ENCODE measurements at places on chromosomes 11 and 22.

DNA sequence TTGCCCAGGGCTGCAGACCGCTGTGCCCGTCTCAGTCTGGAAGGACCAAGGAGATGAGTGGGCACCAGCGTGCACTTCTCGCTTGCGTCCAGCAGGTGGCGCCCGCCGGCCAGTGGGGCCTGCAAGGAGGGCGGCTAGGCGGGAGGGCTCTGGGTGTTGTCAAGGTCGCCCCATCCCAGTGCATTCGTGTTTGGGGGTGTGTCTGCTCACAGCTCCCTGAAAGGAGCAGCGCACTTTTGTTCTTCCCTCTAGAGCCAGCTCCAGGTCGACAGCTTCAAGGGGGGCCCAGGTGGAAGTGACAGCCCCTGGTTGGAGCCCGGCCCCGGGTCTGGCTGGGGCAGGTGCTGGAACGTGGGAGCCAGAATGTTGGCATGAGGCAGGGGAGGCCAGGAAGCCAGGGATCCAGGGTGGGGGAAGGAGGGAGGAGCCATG lies 23.4 kb upstream of the MPPED1 start:
- peak; percentile 50 for DNase-seq

DNA sequence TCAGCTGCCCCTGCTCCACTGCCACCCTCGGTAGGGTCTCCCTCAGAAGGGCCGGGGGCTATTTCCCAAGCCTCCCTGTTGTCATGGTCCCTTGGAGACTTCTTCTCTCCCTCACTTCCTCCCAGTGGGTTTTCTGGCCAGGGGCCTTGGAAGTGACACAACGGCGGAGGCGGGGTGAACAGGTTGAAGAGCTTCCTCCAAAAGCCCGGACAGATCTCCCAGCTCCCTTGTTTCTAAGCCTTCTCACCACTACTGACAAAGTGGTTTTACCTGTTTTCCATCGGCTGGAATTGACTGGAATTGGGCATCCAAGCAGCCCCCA lies 14.5 kb downstream of the MYH9 start:
- DNase-seq: no peak

DNA sequence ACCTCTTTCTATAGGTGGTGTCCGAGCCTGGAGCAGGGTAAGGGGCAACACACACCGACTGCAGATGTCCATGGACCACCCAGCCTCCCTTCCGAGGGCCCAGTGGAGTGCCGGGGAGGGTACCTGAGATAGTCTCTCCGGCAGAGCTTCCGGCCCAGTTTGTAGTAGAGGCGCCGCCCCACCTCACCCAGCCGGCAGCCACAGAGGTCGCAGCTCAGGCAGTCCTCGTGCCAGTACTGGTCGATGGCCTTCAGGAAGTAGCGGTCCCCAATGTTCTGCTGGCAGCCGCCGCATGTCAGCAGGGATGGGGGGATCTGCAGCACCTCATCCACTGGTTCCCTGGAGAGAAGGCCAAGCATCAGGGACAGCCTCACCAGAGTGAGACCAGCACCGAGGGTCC lies 27.4 kb downstream of the LMO2 start:
- no peak for DNase-seq

DNA sequence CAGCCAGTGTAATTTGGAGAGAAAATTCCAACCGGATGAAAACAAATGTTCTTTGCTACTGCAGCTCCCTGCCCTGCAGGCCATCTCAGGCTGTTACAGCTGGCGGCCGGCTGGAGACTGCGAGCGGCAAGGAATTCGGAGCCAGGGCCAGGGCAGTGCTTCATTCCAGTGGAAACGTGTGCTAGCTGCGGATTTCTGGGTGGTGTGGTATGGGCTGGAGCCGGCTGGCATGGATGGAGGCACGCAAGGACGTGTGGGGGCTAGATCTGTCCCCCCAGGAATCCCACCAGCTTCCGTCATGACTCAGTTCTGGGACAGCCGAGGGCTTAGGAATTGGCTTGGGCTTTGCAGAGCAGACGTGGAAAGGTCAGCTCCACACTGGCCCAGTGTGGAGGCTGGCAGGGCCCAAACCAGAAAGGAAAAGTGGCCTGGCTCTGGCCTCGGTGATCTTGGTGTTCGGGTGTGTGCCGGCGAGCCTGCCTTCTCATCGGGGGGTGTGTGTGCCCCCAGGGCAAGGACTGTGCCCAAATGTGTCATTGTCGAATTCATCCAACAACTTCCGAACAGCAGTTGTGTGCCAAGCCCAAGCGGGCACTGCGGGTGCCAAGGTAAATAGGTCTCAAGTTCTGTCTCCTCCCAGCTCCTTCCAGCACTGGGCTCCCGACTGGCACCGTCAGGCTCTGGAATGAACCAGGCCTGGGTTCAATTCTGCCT lies 48.1 kb upstream of the SHISAL1 start:
- no peak for DNase-seq

DNA sequence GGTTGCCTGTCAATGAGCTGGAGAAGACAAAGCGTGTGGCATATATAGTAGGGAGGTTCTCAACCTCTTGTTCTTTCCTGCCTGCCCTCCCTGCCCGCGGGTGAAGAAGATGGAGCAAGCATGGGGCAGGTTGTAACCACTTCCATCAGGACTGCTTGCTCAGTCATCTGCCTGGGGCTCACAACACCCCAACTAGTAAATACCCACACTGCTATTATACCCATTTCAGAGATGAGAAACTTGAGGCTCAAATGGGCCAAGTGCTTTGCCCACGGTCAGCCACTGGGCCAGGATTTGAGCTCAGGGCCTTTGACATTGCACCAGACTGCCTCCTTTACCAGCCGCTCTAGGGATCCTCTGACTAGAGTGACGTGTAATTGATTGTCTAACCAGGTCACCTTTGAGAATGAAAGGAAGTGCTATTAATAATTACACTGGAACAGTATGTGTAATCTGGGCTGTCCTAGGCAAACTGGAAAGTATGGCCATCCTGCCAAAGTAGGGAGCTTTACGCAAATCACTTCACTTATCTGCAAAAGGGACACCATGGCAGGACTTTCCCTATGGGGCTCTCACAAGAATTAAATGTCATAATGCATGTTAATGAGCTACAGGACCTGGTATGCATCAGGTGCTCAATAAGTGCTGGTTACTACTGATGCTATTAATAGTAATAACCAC lies 2.8 kb upstream of the CDC42EP1 start:
- DNase-seq: no peak

DNA sequence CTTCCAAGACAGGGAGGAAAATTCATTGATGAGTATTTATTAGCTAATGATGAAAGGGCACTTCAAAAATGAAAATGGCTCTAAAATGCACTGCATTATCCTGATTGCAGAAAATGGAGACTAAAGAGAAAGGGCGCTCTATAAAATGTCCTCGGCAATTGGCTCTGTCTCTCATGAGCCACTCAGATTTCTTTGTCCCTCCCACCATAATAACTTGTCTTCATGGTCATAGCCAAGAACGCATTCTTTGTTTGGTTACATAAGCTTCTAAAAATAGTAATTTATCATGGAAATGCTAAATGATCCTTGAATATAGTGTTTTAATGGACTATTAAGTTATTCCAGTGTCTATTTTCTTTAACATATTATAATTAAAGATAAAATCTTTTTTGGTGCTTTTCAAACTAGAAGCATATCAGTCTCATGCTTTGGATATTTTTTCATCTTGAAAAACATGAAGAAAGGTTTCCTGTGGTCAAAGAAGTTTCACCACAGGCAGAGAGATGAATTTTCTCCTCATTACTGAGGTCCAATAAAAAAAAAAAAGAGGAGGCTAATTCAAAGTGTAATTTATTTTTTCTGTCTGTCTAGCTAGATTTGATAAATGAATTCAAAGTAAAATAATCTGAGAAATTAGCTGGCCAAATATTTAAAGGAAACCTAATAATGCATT lies 238.1 kb upstream of the BLID start:
- DNase-seq: no peak

DNA sequence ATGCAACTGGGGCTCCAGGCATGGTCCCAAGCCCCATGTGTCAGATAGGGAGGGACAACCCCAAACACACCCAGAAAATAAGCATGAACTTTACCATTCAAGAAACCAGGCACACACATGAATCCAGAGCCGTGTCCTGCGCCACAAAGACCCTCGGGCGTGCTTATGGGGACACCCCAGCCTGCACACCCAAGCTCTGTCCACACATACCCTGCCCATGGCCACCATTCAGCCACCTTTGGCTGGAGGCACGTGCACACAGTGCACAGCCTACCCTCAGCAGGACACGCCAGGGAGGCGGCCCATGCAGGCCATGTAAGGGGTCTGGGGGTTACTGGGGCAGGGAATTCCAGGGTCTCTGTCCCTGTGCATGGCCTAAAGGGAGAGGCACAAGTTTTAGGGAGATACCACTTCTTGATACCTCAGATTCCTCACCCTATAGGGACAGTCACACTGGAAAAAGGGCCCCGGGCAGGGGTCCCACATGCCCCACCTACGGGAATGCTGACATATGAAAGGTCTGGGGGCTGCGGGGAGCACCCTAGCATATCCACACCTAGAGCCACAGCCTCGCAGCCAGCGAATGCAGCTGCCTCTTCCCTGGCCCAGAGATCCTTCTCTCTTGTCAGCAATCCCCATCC lies 20.6 kb downstream of the PACSIN2 start:
- no peak for DNase-seq

GRCh38 chr22:21686634-21687393 lies 21.0 kb downstream of the PPIL2 start:
- DNase-seq: no peak

DNA sequence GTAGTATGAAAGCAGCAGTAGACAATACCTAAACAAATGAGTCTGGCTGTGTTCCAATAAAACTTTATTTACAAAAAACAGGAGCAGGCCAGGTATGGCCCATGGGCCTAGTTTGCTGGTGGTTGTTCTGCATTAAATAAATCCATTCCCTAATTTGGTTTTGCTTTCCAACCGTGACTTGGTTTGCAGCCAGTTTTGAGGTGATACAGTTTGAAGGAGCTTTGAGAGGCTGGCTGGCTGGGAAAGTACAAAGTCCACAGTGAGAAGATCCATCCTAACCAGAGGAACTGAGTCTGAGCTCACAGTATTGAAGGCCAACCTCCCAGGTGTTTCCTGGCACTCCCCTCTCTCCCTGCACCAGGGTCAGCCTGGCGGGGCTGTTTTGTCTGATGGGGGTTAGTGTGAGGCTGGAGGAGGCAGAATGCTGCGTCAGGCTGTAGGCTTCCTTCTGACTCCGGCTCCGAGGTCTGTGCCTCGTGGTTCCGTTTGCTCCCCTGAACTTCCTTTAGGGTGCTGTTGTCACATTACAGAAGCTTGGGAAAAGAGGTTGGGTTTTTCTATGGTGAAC lies 129.5 kb downstream of the MICAL2 start:
- no peak for DNase-seq

GRCh38 chr22:19079691-19080090 lies 42.5 kb downstream of the DGCR2 start:
- DNase-seq: no peak

- DNase-seq: no peak
These were observed 7.3 kb upstream of the RGL4 start for GRCh38 chr22:23683545-23683944.

- DNase-seq: no peak
These were observed 15.3 kb downstream of the SULT4A1 start for GRCh38 chr22:43846966-43847365.

DNA sequence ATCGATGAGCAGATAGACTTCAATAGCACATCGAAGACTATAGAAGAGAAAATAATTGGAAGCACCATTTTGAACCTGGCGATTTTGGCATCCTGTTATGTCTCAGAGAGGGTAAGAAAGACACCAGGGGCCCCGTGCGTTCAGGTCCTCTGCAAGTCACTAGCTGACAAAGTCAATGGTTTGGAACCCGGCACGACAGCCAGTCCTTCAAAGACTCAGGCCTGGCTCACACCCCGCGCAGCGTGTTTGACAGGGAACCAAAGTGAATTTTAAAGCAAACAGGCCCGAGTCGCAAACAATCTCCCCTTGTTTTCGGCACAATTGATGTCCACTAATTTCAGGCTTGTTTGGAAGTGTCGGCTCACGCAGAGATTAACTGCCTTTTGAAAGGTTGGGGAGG lies 716.6 kb downstream of the BRD1 start:
- DNase-seq: no peak

GRCh38 chr11:46857666-46858065 lies 11.6 kb upstream of the CKAP5 start:
- no peak for DNase-seq

GRCh38 chr11:115663790-115664189 lies 159.6 kb upstream of the CADM1 start:
- no peak for DNase-seq

- no peak for DNase-seq
These were observed 17.0 kb upstream of the SCGB1A1 start for GRCh38 chr11:62401811-62402210.

- DNase-seq: no peak
These were observed 36.5 kb downstream of the GRIK4 start for GRCh38 chr11:120547811-120548681.

GRCh38 chr11:134040386-134041302 lies 28.2 kb upstream of the JAM3 start:
- DNase-seq: no peak
